ENCODE measurements at places on chromosomes 1 and 21.
A peak's percentile ranks its signal among the peaks of the same experiment; 100 is the strongest.

GRCh38 chr1:54671985-54672608, 30.5 kb downstream of the MROH7 start:
- DNase-seq: peak; percentile 64

DNA sequence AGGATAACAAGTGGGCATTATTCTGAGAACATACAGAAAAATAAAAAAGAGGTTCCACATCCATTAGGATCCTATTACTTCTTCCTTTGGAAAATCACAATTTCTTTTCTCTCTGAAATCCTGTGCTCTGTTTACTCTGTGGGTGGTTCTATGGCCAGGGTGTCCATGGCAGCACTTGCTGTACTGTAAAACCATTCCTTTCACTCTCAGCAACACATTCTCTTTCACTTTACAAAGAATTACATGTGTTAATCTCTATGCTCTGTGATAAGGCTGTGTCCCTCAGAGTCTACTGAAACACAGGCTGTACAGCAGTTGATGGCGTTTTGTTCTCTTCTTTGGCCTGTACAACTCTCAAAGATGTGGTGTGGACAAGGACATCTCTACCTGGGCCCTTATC, 524.1 kb downstream of the PTBP2 start:
- DNase-seq: peak; percentile 6

- DNase-seq: no peak
These were observed 61.9 kb upstream of the GJA5 start for GRCh38 chr1:147822292-147822691.

DNA sequence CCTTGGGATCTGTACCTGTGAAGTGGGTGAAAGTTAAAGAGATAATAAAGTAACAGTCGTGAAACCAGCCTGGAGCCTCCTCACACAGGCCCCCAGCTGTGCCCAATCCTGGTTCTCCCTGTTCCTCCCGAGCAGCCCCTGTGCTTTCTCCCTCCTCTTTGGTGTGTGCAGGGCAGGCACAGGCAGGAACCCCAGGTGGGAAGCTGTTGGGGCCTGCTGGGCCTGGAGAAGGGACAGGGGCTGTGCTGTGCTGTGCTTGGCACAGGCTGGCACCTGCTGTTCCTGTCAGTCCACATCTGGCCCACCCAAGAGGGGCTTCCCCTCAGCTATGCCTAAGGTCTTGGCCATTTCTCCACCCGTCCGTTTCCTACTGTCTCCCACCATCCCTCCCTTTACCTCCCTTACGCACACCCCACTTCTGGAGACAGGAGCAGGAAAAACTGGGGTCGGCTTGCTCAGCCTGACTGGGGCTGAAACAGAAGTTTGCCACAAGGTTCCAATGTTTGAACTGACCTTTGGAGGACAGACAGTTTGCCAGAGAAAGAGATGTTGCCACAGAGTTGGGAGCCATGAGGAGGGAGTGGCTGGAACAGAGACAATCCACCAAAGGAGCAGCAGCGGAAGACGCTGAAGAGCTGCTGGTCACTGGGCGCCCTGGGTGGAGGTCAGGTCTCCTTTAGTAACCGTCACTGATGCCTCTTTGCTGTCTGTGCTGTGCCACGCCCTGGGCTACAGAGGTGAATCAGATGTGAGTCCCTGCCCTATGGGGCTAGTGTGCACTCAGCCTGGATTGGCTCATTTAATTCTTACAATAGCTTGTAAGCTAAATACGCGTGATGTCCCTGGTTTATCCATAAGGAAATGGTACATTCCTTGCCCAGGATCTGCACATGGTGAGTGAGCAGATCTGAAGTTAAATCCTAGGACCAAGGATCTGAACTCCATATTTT, 18.8 kb upstream of the ARTN start:
- DNase-seq: no peak

DNA sequence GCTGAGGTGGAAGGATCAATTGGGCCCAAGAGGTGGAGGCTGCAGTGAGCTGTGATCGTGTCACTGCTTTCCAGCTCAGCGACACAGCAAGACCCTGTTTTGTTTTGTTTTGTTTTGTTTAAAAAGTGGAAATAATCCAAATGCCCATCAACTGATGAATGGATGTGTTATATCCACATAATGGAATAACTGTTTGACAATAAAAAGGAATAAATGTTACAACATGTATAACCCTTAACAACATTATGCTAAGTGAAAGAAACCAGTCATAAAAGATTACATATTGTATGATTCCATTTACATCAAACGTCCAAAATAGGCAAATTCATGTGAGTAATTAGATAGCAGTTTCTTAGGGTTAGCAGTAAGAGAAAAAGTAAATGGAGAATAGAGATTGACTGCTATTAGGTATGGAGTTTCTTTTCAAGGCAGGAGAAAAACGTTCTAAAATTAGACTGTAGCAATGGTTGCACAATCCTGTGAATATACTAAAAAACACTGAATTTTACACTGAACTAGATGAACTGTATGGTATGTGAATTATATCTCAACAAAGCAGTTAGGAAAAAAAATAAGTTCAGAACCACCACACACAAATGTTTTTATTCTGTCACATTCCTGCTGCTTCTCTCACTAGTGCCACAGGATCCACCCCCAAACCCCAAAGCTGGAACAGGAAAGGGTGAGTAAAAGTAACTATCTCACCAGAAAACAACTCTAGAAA, 15.7 kb downstream of the FOXJ3 start:
- DNase-seq: peak; percentile 84

- DNase-seq: no peak
These were observed 8.6 kb downstream of the BEND5 start for GRCh38 chr1:48767975-48768510.

DNA sequence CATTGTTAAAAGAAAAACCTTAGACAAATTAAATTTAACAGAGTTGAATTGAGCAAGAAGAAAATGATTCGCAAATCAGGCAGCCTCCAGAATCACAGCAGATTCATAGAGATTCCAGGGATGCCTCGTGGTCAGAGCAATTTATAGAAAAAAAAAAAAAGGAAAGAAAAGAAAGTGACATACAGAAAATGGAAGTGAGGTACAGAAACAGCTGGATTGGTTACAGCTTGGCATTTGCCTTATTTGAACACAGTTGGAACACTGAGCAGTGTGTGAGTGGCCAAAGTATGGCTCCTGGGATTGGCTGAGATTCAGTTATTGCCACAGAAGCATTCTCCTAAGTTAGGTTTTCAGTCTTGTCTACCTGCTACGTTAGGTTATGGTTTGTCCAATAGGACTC, 9.1 kb upstream of the C21orf91 start:
- peak; percentile 82 for DNase-seq

DNA sequence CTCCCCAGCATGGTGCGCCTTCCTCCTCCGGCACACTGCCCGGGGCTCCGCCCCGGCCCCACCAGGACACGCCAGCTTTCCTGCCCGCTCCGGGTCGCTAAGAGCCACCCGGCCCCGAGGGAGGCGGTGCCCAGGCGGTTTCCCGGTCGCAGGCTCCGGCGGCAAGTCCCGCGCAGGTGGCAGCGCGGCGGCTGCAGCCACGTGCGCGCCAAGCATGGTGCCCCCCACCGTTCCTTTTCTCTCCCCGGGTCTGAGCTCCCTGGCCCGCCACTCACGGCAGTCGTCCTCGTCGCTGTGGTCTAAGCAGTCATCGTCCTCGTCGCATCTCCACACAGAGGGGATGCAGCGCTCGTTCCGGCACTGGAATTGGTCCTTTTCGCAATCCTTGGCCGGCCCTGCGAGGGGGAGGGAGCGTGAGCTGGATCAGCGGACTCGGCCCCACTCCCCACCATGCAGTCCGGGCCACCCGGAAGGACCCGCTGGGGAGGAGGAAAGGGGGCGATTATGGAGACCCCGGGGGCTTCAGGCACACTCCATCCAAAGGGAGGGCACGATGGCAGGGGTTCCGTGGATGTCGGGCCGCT, 1.2 kb downstream of the LRP8 start:
- no peak for DNase-seq

DNA sequence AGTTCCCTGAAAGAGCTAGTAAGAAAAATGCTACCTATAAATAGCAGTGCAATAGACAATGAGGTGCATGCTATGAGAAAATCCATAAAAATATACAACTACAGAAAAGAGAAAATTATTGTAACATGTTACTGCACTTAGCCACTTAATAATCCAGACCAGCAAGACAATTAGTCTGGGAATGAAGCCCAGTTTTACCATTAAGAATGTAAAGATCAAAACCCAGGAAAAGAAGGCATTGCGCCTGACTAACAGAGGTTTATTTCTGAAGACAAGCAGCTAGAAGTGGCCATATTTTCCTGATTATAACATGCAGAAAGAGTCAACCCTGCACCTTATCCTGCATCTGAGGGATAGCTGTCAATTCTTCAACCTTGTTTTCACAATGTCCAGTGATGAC, 276.4 kb upstream of the PRMT6 start:
- DNase-seq: no peak

GRCh38 chr1:31888291-31888690, 49.9 kb downstream of the PTP4A2 start:
- DNase-seq: no peak

DNA sequence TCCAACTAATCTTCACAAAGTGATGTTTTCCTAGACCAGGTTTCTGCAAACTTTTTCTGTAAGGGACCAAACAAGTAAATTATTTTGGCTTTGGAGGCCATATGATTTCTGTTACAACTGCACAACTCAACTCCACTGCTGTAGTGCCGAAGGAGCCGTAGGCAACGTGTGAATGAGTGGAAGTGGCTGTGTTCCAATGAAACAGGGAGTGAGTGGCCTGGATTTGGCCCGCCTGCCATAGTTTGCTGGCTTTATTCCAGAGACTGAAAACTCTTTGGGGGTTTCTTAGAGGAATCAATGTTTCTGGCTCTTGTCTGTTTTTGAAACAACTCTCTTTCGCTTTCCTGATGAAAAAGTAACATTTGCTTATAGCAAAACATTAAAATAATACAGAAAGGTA, 12.6 kb upstream of the ACTL8 start:
- DNase-seq: peak; percentile 28

Measured in EH (cell line).